Glutamatergic neuron (in vitro differentiated cells): ENCODE measurements at places on chromosomes 1 and 21. TPM values are rescaled to one million over a fixed set of nuclear protein-coding genes. Genes with fewer than 3 reads are reported as not detected.

TNFRSF18 gene
- 3.0 TPM for total RNA-seq

DNA sequence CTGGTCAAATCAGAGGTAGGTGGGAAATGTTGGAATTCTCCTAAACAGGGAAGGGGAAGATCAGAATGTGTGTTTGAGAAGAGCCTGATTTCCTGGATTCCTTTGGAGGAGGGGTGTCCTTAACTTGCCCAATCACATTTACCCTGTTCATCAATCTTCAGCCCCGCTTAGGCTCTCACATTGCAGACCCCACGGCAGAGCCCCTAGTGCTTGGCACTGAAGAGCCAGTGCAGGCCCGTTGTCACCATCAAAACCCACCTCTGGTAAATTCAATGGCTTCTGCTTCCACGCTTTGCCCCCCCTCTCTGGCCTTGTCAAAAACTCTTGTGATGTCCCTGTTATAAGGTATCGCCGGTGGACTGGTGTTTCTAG is 2.3 kb downstream of the AGPAT3 start:
- H3K4me3 ChIP-seq: no peak overlapping the region
- no peak overlapping the region for H3K27ac ChIP-seq
- peaks cover 9% of the 10 kb centered on the region for H3K27me3 ChIP-seq
- H3K36me3 ChIP-seq: peaks cover 4% of the 10 kb centered on the region
- no peak for DNase-seq

- H3K36me3 ChIP-seq: no peaks in the 10 kb centered on the region
- H3K27ac ChIP-seq: no peak overlapping the region
- peaks cover 2% of the 10 kb centered on the region for H3K27me3 ChIP-seq
- H3K4me3 ChIP-seq: no peak overlapping the region
- H3K4me1 ChIP-seq: peaks cover 6% of the 10 kb centered on the region
Measured at GRCh38 chr1:209302779-209303568, 280.5 kb upstream of the CAMK1G start.

DNA sequence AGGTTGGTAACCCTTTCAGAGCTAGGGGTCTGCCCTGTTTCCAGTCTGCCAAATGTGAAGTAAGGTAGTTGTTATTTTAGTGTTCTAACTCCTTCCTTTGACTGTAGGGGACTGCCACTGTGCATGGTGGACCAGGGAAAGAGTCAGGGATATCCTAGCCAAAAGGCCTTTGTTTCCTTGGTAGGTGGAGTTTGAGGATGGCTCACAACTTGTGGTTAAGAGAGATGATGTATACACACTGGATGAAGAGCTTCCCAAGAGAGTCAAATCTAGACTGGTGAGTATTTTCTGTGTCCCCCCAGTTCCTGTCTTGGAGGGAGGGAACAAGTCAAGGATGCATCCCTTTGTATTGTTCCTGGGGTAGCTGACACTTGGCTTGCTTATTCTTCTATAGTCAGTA is 3.5 kb upstream of the ST3GAL3 start:
- peaks cover 9% of the 10 kb centered on the region for H3K4me1 ChIP-seq
- no peaks in the 10 kb centered on the region for H3K36me3 ChIP-seq
- peaks cover 7% of the 10 kb centered on the region for H3K27me3 ChIP-seq
- no peak overlapping the region for H3K4me3 ChIP-seq
- DNase-seq: no peak

GRCh38 chr1:175331891-175332290 is 139.3 kb upstream of the KIAA0040 start:
- no peaks in the 10 kb centered on the region for H3K4me1 ChIP-seq
- peaks cover 3% of the 10 kb centered on the region for H3K27me3 ChIP-seq
- no peak overlapping the region for H3K4me3 ChIP-seq
- DNase-seq: no peak
- H3K27ac ChIP-seq: no peak overlapping the region
- no peaks in the 10 kb centered on the region for H3K36me3 ChIP-seq
